ENCODE measurements at places on chromosomes 12 and 14.

DNA sequence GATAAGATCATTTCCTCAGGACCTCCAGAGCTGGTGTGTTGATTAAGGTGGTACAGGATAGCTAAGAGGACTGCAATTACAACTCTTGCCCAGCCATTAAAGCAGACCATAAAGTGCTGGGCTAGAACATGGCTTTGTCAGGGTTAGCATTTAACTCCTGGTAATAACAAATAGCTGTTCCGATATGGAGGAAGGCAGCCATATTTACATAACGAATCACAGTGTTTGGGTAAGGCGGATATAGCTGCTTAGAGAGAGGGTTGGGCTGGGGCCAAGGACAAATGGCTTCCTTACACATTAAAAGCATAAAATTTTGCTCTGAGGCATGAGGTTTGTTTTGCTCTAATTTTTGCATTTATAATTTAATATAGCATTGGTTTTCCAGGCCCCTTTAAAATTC lies 297.7 kb upstream of the DDHD1 start:
- DNase-seq = no peak

- no peak for DNase-seq
Observed at GRCh38 chr14:81062816-81063215, 107.4 kb downstream of the TSHR start.

GRCh38 chr14:54681811-54682261 lies 114.9 kb downstream of the SAMD4A start:
- DNase-seq = no peak

GRCh38 chr12:20314328-20314727 lies 54.0 kb upstream of the PDE3A start:
- DNase-seq = no peak

- no peak for DNase-seq
Observed at GRCh38 chr12:108232565-108232964, 103.5 kb downstream of the WSCD2 start.

Measured in activated T-helper 1 cell treated with anti-CD3 and anti-CD28 coated beads, Interleukin-2, amount 50 U/mL, for 16 hours (primary cell).